ENCODE measurements at places on chromosomes 6 and 20.

DNA sequence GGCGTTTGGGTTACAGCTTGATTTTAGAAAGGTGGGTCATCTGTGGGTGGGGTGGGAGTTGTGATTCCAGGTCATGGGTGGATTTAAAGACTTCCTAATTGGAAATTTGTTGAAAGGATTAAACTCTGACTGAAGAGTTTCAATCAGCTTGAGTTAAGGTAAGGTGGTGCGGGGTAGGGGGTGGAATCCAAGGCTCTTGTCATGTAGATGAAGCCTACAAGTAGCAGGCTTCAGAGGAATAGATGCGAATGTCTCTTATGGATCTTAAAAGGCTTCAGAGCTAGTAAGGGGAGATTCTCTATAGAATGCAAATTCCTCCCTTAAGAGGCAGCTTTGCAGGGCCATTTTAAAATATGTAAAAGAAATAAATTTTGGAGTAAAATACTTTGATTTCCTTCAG lies 645.3 kb downstream of the FRK start:
- ATAC-seq: no peak

GRCh38 chr6:153725456-153725855 lies 313.6 kb upstream of the OPRM1 start:
- no peak for ATAC-seq

GRCh38 chr20:35625584-35626385 lies 10.2 kb downstream of the SPAG4 start:
- no peak for ATAC-seq

DNA sequence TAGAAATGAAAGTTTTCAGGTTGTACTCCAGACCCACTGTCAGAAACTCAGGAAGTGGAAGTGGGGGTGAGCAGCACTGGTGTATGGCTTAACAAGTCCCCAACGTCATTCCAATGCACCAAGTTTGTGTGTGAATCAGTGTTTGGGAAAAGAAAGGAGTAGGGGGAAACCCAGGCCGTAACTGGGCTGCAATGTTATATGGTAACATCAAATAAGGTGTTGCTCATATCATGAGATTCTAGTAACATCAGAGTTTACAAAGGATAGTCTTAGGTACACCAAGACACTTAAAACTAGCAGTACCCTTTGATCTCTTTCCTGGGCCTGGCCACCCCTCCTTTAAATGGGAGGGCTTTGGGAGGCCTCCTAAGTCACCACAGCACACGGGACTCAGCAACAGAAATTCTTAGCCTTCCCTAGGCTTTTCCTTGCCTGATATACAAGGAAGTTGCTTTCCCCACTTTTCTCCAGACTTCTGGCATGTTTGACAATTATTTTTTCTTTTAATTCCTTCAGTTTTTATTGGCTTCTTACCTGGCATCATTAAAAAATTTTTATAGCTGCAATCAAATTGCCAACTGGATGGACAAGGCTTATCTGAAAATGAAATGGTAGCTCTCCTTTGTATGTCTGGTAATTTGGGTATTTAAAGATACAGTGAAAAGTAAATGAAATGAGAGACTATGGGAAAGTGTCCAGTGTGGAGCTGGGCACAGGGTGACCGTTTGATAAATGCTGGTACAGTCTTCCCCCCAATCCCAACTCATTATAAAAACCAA lies 15.1 kb downstream of the E2F3 start:
- peak; percentile 66 for ATAC-seq

DNA sequence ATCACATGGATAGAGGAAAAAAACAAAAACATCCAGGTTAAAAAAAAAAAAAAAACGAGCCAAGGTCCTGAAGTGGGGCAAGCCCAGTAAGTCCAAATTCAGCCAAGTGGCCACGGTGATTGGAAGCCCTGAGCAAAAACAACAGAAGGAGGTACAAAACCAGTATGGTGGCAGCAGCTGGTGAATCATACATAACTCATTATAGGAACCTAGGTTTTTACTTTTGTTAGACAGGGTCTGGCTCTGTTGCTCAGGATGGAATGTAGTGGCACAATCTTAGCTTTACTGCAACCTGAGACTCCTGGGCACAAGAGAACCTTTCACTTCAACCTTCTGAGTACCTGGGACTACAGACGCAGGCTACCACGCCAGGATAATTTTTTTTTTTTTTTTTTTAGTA lies 22.7 kb upstream of the MYB start:
- peak; percentile 23 for ATAC-seq
